Cardiac fibroblast (primary cell): ENCODE measurements at places on chromosomes 4 and X.

GRCh38 chr4:77994194-77994721 lies 62.9 kb upstream of the FRAS1 start:
- peak; percentile 63 for DNase-seq

DNA sequence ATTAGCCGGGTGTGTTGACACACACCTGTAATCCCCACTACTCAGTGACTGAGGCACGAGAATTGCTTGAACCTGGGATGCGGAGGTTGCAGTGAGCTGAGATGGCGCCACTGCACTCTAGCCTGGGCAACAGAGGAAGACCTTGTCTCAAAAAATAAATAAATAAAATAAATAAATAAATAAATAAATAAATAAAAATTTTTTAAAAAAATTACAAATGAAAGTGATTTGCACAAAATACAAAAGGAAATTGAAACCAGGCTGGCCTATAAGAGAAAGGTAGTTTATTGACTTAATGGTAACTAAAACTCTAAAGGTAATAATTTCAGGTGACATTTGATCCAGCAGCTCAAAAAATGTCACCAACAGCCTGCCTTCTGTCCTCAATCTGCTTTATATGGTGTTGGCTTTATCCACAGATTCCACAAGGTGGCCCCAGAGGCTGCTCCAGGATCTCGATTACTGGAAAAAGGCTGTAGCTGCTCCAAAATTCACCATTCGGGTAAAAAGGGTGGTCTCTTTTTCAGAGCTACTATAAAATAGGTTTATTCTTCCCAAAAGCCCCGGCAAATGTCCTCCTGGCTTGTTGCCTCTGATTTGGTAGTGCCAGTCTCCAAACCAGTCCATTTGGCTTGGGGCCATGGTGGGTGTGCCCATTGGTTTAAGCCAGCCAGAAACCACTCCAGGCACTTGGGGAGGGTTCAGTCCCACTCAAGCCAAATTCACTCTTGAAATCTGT lies 61.4 kb upstream of the TRIM2 start:
- peak; percentile 81 for DNase-seq

DNA sequence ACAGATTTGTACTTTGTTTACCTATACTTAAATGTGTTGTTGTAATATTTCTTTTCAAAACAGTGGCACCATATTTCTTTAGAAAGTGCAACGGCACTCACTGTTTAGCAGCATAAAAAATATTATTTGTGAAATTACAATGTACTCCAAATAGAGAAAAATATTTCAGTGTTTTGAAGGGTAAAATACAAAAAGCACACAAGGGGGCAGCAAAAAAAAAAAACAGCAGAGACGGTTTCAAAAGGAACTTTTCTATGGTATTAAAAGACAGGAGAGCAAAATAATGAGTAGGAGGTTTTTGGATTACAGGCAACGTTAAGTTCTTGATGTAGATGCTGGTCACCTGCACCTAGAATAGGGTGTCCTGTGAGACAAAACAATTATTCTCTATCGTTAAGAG lies 2.0 kb downstream of the NUDT11 start:
- peak; percentile 29 for DNase-seq

DNA sequence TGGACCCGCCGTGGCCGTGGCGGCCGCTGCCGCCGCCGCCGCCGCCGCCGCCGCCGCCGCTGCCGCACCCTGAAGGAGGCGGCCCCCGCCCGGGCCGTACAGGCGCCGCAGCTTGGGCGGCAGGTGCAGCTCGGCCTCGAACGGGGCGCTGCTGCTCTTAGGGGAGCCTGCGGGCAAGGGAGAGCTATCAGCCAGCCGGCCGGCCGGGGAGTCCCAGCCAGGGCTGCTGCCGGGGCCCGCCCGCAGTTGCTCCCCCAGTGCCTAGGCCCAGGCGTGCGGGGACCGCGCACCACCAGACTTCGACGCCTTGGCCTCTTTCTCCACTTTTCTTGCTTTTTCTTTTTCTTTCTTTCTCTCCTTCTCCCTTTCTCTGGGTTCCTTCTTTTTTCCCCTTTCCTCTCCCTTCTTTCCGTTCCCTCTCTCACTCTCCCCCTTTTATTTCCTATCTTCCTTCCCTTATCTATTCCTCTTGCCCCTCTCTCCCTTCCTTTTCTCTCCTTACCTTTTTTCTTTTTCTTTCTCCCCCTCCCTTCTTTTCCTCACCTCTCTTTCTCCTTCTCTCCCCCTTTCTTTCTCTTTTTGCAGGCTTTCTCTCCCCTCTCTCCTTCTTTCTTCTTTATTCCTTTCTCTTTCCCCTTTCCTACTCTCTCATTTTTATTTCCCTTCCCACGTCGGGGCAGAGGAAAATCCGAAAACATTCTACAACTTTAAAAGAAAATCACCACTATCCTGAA lies 2.0 kb downstream of the ARX start:
- no peak for DNase-seq

DNA sequence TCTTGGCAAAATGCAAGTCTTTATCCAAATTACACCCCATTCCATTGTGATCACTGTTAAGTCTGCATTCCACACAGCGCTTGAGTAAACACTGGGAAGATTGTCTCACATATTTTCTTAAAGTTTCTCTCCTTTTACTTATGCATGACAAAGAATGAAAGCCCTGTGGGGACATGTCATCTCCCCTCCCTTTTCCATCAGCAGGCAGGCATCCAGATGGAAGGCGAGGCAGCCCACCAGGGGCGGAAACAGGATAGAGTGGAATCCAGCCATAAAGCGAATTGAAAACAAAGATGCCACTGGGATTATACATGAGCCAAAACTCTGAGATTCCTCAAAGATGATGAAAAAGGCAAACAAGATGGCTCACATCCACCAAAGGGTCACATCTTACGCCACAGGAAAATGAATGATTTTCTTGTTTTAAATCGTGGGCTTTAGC lies 78.2 kb downstream of the AFAP1 start:
- peak; percentile 97 for DNase-seq

- peak; percentile 93 for DNase-seq
These were observed 273.0 kb downstream of the ARHGAP24 start for GRCh38 chr4:85747882-85748491.

DNA sequence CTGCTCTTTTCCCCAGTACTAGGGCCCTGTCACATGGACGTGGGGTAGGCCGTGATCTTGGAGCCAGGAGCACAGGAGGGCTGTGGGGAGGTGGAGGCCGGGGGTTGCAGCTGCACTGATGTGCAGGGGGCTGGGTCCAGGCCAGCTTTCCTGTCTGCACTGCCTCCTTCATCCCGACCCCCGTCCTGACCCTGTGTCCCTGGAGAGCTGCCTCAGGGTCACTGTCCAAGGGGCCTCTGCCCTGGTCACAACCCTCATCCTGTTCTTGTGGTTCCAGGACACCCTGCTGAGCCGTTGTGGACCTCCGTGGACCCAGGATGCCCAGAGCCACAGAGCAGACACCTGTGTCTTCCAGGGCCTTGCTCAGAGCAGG lies 91.7 kb upstream of the ADRA2C start:
- DNase-seq = no peak

GRCh38 chrX:40174001-40174853 lies 76.5 kb upstream of the BCOR start:
- DNase-seq = no peak

DNA sequence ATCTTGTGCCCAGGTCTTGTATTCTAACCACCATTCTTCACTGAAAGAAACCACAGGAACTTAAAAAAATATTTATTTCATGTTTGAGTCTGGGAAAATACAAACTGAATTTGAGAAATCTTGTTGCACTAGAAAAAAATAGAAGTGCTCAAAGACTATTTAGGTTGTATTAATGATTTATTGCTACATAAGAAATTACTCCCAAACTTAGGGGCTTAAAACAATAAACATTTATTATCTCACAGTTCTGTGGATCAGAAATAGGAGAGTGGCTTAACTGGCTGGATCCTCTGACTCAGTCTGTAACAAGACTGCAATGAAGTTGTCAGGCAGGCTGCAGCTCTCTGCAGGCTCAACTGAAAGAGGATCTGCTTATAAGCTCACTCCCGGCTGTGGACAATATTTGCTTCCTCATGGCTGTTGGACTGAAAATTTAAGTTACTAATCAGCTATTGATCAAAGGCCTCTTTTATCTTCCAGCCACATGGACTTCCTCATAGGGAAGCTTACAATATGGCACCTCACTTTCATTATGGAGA lies 295.4 kb upstream of the FAM241A start:
- no peak for DNase-seq
